ENCODE measurements at places on chromosomes 6 and 20. TPM values are rescaled to one million over a fixed set of nuclear protein-coding genes. Genes with fewer than 3 reads are reported as not detected.

DNA sequence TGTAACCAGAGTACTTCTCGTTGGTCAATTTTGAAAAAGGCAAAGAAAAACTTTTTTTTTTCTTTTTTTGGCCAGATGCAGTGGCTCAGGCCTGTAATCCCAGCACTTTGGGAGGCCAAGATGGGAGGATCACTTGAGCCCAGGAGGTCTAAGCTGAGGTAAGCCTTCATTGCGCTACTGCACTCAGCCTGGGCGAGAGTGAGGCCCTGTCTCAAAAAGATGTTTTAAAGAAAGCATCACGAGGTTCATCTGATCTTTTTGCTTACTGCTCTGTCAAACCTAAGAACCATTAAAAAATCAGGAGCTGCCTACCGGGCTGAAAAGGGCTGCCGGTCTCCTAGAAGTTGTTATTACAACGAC lies 607 bp downstream of the LYRM2 start:
- DNase-seq = no peak

C20orf96 gene
- 4.6 TPM for total RNA-seq

- no peak for DNase-seq
These were observed 127.5 kb upstream of the TNFAIP3 start for GRCh38 chr6:137739544-137739943.

PRDM1 gene
- total RNA-seq = 1.7 TPM

GRCh38 chr6:74167511-74167910 lies 471.5 kb downstream of the CD109 start:
- no peak for DNase-seq

DNA sequence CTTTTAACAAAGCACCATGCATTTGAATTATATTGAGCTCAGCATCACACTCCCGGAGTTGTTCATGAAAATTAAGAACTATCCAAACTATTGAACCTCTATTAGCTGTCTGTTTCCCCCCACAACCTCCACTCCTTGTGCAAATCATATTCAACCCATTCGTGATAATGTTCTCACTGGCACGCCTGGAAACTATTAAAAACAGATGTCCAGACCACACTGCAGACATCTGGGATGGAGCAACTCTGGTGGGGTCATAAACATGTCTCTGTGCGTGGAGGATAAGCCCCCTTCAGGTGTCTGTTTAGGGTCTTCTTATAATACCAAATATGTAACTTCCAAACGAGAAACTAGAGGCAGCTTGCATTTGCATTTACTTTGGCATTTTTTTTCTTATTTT lies 193.7 kb downstream of the TFAP2A start:
- DNase-seq = no peak

IL17A gene
- not detected for total RNA-seq

FAM83C gene
- total RNA-seq = not detected

GRCh38 chr20:37259865-37260264 lies 1.7 kb downstream of the GHRH start:
- no peak for DNase-seq

- peak; percentile 98 for DNase-seq
These were observed 132.2 kb downstream of the OGFRL1 start for GRCh38 chr6:71420693-71421328.

GRCh38 chr6:82554666-82555065 lies 191.0 kb downstream of the TPBG start:
- DNase-seq = no peak

DNA sequence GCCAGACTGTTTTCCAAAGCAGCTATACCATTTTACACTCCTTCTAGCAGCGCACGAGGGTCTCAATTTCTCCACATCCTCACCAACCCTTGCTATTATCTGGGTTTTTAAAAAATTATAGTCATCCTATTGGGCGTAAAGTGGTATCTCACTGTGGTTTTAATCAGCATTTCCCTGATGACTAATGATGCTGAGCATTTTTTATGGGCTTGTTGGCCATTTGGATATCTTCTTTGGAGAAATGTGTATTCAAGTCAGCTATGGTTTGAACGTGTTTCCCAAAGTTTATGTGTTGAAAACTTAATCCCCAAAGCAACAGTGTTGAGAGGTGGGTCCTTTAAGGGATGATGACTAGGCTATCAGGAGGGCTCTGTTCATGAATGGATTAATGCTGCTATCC lies 6.7 kb downstream of the MCUR1 start:
- no peak for DNase-seq

CYP39A1 gene
- total RNA-seq = 4.2 TPM

CRIP3 gene
- total RNA-seq = 49.9 TPM

DNA sequence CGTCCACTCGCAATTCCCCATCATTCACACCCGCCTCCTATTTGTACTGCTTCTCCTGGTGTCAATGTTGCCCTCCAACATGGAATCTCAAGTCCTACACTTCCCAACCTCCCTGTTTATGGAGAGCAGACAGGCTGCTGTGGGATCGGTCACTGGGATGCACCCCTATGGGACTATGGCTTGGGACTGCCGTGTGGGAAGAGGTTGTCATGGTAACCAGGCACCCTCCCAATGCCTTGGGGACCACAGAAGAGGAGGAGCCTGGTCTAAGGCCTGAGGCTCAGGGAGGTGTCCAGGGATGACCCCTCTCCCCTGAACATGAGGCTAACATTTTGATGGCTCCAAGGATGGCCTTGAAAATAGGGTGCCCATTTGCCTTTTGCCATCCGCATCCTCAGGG lies 116.6 kb upstream of the CST7 start:
- DNase-seq = no peak

- DNase-seq = no peak
These were observed 139.7 kb upstream of the TMEM170B start for GRCh38 chr6:11397622-11398450.

DNA sequence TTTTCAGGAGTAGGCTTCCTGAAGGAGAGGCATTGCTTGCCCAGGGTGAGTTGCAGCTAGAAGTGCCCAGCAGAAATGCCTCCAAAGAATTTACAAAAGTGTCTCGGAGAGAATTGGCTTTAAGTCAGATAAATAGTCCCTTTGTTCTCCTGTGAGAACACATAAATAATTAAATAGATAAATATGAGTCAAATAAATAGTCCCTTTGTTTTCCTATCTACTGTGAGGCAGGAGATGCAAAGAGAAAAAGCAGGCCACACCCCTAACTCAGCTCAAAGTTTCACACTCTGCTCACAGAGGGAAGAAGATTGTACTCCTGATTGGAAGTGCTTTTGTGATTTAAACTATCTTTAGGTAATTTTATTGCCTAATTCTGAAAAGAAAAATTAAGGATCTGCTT lies 180.7 kb upstream of the PRSS16 start:
- DNase-seq = no peak

All from heart right ventricle (tissue), 16 donors.